Urinary bladder (tissue), 4 donors: ENCODE measurements at places on chromosomes 16 and 17. TPM values are rescaled to one million over a fixed set of nuclear protein-coding genes. Genes with fewer than 3 reads are reported as not detected.

DNA sequence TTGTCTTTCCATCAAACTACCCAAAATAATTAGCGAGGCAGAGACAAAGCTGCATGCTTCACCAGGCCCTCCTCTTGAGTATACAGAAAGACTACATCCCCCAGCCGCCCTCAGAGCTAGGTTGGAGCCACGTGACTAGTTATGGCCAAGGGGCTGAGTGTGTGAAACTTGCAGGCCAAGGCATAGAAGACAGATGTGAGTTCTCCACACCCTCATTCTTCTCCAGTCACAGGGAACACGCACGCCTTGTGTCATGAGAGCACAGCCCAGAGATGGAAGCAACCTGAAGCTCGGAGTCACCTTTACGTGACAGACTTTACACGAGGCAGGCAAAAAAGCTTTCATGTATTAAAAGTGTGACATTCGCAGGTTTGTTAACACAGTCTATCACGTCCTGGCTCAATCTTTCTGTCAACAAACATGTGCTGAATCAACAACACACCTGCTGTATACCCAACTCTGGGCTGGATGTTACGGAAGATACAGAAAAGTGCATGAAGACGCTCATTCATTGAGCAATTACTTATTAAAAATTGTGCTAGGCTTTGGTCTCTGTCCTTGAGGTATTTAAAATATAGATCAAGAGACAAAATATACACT is 38.3 kb downstream of the STX8 start:
- no peak for DNase-seq

DNA sequence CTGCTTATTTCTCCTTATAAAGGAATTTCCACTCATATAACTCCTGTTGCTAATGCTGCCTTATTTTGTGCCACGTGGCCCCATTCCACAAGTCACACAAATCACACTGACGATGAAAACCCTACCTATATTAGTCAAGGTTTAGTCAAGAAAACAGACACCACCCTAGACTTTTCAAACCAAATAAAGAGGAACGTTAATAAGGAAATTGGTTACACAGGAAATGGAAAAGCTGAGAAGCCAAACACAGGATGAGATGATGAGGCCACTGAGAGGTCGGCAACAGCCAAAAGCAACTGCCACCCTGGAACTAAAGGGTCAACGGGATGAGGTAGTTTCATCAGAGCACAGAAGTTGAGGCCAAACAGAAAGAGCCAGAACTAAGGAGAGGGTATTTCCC is 47.3 kb upstream of the ALOX12 start:
- DNase-seq, result no peak

- DNase-seq, result no peak
These were observed 10.3 kb upstream of the ITGAX start for GRCh38 chr16:31344712-31345111.

- DNase-seq, result no peak
These were observed 54.0 kb upstream of the ZNF750 start for GRCh38 chr17:82893779-82894178.

DNA sequence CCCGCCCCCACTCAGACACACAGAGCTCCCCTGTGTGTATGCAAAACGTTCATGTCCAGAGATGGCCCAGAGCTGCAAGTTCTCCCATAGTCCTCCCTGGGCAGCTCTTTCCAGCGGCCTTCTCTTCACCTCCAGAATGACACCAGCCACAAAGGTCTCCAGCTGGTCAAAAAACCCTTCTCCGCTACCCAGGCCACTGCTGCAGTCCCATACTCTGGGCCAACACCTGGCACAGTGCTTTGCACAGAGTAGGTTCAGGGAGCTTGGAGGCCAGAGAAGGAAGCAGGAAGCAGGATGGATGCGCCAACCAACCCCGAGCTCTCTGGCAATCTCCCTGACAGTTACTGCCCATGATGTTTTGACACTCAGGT is 1.1 kb upstream of the STAT5B start:
- DNase-seq, result no peak

GRCh38 chr16:75130150-75130771 is 13.7 kb upstream of the LDHD start:
- no peak for DNase-seq

GRCh38 chr16:55557186-55557585 is 9.3 kb upstream of the CAPNS2 start:
- no peak for DNase-seq

DNA sequence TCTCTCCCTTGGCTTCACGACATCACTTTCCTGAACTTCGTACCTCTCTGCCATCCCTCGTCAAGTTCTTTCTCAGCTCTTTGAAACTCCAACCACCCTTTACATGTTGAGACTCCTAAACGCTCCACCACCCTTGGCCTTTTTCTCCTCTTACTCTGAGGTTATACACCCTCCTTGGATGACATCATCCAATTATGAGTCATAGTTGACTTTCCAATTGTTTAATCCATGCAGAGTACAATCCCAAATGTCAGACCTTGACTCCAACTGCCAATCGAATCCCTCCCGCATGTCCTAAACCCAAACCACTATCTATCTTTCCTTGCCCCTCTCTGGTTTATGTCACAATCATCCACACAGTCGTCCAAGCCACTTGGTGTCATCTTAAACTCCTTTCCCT is 18.4 kb upstream of the C16orf82 start:
- DNase-seq, result no peak

PIRT gene
- total RNA-seq, result 1.9 TPM

KIF19 gene
- 0.32 TPM for total RNA-seq

NLGN2 gene
- 8.5 TPM for total RNA-seq
